ENCODE measurements at places on chromosomes 6 and 20.

- DNase-seq = no peak
Observed at GRCh38 chr20:42212391-42212790, 594.2 kb upstream of the CHD6 start.

GRCh38 chr6:147384029-147384428, 124.5 kb upstream of the SAMD5 start:
- DNase-seq = no peak

- DNase-seq = no peak
Observed at GRCh38 chr6:138440758-138441357, 36.8 kb downstream of the HEBP2 start.

DNA sequence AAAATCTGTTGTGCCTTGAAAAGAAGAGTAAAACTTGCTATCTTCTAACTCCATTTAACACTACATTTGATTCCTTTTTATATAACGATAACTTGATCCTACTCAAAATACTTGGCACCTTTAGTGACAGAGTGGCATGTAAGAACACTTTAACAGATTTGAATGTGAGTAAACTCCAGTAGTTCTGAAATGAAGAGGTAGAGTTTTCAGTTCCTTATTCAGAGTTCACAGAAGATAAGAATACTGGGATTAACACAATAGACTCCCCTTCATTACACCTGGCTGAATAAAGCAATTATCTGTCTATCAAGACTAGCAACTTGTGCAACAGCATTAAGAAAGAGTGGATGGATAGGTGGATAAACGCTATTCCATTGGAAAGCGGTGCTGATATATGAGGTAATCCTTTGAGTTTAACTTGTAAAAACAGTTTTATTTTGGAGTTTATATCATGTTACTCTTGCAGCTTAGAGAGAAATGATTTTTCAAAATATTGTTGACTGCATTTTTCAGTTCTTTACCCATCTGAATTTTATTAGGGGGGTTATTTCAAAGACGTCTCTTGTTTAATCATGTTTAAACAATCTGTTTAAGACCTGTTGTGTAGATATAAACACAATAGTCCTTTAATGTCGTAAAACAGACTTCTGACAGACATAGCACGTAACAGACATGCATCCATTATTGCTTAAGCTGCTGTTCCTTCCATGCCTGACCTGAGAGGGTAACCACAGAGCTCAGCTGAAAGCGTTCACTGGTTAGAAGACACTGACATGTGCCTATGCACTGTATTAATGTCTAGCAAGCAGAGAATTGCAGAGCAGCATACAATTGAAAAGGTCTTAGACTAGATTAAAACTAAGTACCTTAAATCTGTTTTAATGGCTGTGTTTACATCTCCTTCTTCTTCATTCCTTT, 102.4 kb upstream of the SUPT3H start:
- no peak for DNase-seq

DNA sequence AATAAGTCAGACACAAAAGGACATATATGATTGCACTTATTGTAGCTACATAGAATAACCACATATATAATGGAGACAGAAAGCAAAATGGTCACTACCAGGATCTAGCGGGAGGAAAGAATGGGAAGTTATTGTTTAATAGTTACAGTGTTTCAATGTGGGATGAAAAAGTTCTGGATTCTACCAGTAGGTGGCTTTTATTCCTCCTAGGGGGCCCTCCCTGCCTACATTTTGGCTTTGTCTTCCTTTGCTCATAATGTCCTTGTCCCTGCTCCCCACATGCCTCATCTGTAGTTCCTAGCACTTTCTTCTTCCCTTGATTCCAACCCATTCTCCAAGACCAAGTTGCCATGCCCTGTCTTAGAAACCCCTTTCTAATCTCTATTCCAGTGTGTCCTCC, 16.3 kb downstream of the ZNF133 start:
- DNase-seq = no peak

DNA sequence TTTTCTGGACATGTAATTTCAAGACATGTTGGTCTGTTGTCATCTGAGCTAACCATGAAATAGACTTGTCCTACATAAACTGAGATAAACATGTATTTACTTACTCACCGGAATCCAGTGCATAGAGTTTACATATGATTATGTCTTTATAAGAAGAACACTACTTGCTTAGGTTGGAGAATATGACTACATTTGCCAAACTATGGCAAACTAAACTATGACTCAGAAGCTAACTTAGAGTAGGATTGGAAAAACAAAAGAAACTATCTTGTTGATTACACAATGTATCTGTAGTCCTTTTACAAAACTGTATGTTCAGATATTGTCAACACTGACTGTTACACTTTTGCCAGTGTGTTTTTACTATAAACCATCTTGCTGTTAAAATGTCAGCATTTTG, 113.3 kb downstream of the CRYBG1 start:
- DNase-seq = no peak

- no peak for DNase-seq
Observed at GRCh38 chr6:150934380-150934779, 68.9 kb downstream of the MTHFD1L start.

- no peak for DNase-seq
Observed at GRCh38 chr6:154754152-154754551, 20.9 kb downstream of the SCAF8 start.

- no peak for DNase-seq
Observed at GRCh38 chr6:53758496-53758895, 36.3 kb upstream of the LRRC1 start.
